ENCODE measurements at places on chromosomes 5 and 9.

DNA sequence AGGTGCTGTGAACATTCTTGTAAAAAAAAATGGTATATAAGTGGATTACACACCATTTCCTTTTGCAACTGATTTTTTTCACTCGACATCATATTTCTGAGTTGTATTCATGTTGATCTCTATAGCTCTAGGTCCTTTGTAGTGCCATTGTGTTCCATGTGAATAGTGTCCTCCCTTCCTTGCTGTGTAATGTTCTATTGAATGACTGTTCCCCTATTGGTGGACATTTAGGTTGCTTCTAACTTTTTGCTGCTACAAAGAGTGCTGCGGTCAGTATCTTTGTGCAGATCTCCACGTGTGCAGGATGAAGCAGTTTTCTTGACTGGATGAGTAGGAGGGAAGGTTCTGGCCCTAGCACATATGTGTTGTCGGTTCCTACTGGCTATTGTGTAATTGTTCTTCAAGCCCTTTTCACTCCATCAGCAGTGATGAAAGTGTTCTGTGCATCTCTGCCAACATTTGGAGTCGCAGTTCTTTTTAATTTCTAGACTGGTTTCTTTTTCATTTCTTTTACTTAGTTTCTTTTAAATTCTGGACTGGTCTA lies 20.2 kb downstream of the DAB2IP start:
- peaks cover 4% of the 10 kb centered on the region for H3K27me3 ChIP-seq
- H3K36me3 ChIP-seq, result no peaks in the 10 kb centered on the region
- H3K27ac ChIP-seq, result no peak overlapping the region
- no peak for DNase-seq
- H3K4me3 ChIP-seq, result no peak overlapping the region

GRCh38 chr9:99490729-99491128 lies 268.6 kb downstream of the SEC61B start:
- H3K27ac ChIP-seq, result no peak overlapping the region
- DNase-seq, result no peak
- no peaks in the 10 kb centered on the region for H3K36me3 ChIP-seq
- no peak overlapping the region for H3K4me3 ChIP-seq
- H3K27me3 ChIP-seq, result peaks cover 24% of the 10 kb centered on the region

- H3K4me1 ChIP-seq, result peaks cover 48% of the 10 kb centered on the region
- no peaks in the 10 kb centered on the region for H3K27me3 ChIP-seq
- H3K4me3 ChIP-seq, result no peak overlapping the region
- H3K36me3 ChIP-seq, result peaks cover 44% of the 10 kb centered on the region
- no peak overlapping the region for H3K27ac ChIP-seq
Measured at GRCh38 chr9:95879591-95879990, 4.1 kb downstream of the ERCC6L2 start.

GRCh38 chr5:33241802-33242201 lies 199.0 kb upstream of the TARS1 start:
- no peak overlapping the region for H3K4me3 ChIP-seq
- peak; percentile 21 for DNase-seq
- H3K36me3 ChIP-seq, result no peaks in the 10 kb centered on the region
- H3K27me3 ChIP-seq, result no peaks in the 10 kb centered on the region

DNA sequence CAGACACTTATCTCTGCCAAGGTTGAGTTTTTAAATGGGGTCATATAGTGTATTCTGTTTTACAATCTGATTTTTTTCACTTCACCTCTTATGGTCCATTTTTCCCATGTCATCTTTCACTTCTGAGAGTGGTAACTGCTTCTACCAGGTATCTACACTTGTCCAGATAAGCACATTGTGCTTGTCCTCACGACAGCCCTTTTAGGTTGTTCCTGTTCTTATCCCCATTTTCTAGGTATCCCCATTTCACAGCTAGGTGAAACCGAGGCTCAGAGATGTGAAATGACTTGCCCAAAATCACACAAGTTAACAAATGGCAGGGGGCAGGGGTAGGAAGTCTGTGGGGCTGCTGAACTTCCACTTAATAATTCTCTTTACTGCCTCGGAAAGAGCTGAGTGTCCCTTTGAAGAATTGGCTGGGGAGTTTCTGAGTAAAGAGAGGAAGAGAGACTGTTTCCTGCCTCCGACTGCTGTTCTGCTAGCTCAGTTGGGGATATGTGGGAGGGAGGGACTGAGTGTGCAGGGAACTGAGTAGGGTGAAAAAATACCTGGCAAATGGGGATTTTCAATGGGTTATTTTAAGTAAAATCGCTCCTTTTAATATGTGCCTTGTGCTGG lies 255.4 kb downstream of the GRIA1 start:
- H3K4me1 ChIP-seq, result no peaks in the 10 kb centered on the region
- H3K4me3 ChIP-seq, result no peak overlapping the region
- DNase-seq, result no peak
- H3K36me3 ChIP-seq, result no peaks in the 10 kb centered on the region
- no peaks in the 10 kb centered on the region for H3K27me3 ChIP-seq

- H3K4me3 ChIP-seq, result no peak overlapping the region
- DNase-seq, result no peak
- H3K27ac ChIP-seq, result peak overlapping the region; percentile 25
- no peaks in the 10 kb centered on the region for H3K27me3 ChIP-seq
- no peaks in the 10 kb centered on the region for H3K4me1 ChIP-seq
Measured at GRCh38 chr9:120474591-120475243, 105.2 kb downstream of the CDK5RAP2 start.

GRCh38 chr5:104915226-104915625 lies 1352.6 kb upstream of the NUDT12 start:
- H3K36me3 ChIP-seq, result no peaks in the 10 kb centered on the region
- no peak overlapping the region for H3K27ac ChIP-seq
- H3K4me1 ChIP-seq, result no peaks in the 10 kb centered on the region
- H3K27me3 ChIP-seq, result no peaks in the 10 kb centered on the region
- no peak overlapping the region for H3K4me3 ChIP-seq

DNA sequence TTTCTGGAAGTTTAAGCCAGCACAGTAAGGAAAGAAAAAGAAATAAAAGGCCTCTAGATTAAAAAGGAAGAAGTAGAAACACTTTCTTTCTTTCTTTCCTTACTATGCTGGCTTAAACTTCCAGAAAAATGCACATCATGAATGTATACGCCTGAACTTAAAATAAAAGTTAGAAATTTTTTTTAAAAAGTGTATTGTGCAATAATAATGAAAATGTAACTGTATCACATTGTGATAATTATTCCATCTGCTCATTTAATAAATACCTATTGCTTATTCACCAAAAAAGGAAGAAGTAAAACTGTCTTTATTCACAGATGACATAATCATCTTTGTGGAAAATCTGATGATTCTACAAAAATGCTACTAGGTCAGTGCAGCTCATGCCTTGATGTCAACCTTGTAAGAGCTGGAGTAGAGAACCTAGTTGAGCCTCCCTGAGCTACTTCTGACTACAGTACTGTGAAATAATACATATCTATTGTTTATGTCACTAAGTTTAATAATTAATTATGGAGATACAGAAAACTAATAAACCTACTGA lies 49.4 kb downstream of the MCTP1 start:
- H3K27me3 ChIP-seq, result no peaks in the 10 kb centered on the region
- DNase-seq, result no peak
- H3K27ac ChIP-seq, result no peak overlapping the region
- no peaks in the 10 kb centered on the region for H3K36me3 ChIP-seq
- H3K4me1 ChIP-seq, result no peaks in the 10 kb centered on the region

GRCh38 chr9:105064248-105065097 lies 136.5 kb upstream of the ABCA1 start:
- peaks cover 5% of the 10 kb centered on the region for H3K27me3 ChIP-seq
- no peak for DNase-seq
- peaks cover 9% of the 10 kb centered on the region for H3K4me1 ChIP-seq
- no peaks in the 10 kb centered on the region for H3K36me3 ChIP-seq
- H3K4me3 ChIP-seq, result no peak overlapping the region
- no peak overlapping the region for H3K27ac ChIP-seq

DNA sequence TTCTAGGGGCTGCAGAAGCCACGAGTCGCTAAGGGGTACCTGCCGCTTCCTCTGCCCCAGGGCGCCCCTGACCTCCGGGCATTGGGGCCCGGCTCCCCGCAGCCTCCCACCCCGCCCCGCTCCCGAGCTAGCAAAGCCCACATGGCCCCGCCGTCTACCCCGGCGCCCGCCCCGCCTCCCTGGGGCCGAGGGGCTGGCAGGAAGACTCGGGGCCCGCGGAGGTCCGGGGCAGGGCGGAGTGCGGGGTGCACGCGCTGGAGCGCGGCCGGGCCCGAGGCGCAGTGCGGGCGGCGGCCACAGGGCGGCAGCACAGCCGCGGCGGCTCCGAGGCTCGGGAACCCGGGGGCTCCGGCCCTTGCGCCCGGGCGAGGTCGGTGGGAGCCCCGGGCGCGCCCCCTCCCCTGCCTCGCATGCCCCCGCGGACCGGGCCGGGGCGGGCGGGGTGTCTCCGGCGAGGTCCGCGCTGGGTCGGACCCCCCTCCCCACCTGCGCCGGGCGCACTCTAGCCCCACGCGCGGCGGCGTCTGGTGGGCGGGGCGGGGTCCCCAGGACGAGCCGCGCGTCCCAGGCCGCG lies 6.7 kb downstream of the NRARP start:
- DNase-seq, result peak; percentile 62
- H3K27ac ChIP-seq, result no peak overlapping the region
- H3K27me3 ChIP-seq, result peaks cover 36% of the 10 kb centered on the region
- no peaks in the 10 kb centered on the region for H3K36me3 ChIP-seq

DNA sequence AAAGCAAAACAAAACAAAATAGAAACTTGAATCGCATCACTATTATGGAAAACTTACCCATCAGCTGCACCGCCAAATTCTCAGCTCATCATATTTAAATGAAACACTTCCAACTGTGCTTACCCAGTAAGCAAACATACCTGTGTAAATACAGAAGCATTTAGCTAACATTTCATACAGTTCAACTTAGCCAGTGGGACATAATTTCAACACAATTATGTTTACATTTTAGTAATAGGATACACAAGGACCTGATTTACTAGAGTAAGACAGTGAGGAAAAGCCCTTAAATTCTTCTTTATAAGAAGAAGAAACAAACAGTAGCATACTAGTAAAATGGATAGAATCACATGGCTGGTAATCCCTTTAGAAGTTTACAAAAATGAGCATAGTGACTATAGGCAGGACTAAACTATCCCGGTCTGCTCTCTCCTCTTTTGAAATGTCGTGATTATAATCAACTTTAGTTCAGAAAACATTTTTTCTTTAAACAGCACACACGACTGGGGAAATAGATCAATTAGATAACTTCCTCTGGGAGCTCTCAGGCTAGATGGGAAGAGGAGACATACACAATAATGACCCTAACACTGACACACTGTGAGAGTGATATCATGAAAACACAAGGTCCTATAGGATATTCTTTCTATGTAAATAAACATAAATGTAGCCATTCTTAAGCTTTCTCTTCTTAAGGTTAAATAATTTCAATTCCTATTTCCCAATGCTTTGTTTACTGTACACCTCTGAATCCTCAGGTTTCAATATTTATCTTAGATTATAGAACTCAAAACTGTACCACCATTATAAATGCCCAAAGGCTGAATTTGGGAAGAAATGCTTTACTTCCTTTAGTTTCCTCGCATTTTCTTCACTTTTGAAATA lies 15.9 kb upstream of the CDC20B start:
- no peak overlapping the region for H3K4me3 ChIP-seq
- peaks cover 53% of the 10 kb centered on the region for H3K27me3 ChIP-seq
- DNase-seq, result no peak
- H3K4me1 ChIP-seq, result no peaks in the 10 kb centered on the region

DNA sequence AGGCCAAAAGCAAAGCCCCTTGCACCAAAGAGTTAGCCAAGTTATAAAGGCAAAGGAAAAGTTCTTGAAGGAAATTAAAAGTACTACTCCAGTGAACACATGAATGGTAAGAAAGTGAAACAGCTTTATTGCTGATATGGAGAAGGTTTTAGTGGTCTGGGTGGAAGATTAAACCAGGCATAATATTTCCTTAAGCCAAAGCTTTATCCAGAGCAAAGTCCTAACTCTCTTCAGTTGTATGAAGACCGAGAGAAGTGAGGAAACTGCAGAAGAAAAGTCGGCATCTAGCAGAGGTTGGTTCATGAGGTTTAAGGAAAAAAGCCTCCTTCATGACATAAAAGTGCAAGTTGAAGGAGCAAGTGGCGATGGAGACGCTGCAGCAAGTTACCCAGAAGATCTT lies 3.1 kb upstream of the NUDT12 start:
- DNase-seq, result no peak
- H3K36me3 ChIP-seq, result no peaks in the 10 kb centered on the region
- peaks cover 18% of the 10 kb centered on the region for H3K4me1 ChIP-seq
- no peak overlapping the region for H3K4me3 ChIP-seq

DNA sequence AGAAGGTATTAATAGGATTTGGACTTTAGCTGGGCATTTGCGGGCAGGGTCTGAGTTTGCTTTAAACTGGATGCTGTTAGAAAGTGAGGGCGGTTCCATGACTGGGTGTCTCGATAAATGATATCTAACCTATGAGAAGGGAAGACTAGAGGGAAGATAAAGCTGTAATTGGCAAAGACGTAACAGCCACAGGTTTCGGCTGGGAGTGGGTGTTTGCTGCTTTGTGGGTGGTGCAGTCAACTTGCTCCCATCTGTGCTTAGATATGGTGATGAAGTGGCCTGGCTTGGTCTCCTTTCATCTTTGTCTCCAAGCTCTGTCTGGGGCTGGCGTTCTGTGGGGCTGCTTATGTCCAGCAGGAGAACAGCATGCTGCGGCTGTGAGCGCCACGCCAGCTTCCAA lies 23.3 kb downstream of the OR2V1 start:
- H3K4me3 ChIP-seq, result no peak overlapping the region
- H3K36me3 ChIP-seq, result peaks cover 2% of the 10 kb centered on the region
- no peak overlapping the region for H3K27ac ChIP-seq
- H3K4me1 ChIP-seq, result peaks cover 6% of the 10 kb centered on the region
- peaks cover 30% of the 10 kb centered on the region for H3K27me3 ChIP-seq

DNA sequence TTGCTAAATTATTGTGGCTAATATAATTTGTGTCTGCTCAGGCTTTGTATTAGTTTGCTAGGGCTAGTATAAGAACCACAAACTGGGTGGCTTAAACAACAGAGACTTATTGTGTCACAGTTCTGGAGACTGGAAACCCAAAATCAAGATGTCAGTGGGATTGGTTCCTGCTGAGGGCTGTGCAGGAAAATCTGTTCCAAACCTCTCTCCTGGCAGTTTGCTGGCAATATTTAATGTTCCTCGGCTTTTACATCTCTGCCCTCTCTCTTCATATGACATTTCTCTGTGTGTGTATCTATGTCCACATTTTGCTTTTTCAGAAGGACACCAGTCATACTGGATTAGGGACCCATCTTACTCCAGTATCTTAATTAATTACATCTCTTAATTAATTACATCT lies 498.8 kb upstream of the CD180 start:
- no peak overlapping the region for H3K4me3 ChIP-seq
- no peak overlapping the region for H3K27ac ChIP-seq
- H3K4me1 ChIP-seq, result no peaks in the 10 kb centered on the region
- no peak for DNase-seq
- H3K36me3 ChIP-seq, result no peaks in the 10 kb centered on the region
- H3K27me3 ChIP-seq, result no peaks in the 10 kb centered on the region

- H3K27me3 ChIP-seq, result peaks cover 8% of the 10 kb centered on the region
- DNase-seq, result no peak
- H3K36me3 ChIP-seq, result no peaks in the 10 kb centered on the region
- H3K4me1 ChIP-seq, result no peaks in the 10 kb centered on the region
- H3K4me3 ChIP-seq, result no peak overlapping the region
Measured at GRCh38 chr9:135533674-135534073, 12.3 kb upstream of the OBP2A start.
